ENCODE measurements at places on chromosomes 12 and 14. TPM values are rescaled to one million over a fixed set of nuclear protein-coding genes. Genes with fewer than 3 reads are reported as not detected.

- DNase-seq = no peak
These were observed 153.1 kb upstream of the FOXG1 start for GRCh38 chr14:28613532-28613931.

DNA sequence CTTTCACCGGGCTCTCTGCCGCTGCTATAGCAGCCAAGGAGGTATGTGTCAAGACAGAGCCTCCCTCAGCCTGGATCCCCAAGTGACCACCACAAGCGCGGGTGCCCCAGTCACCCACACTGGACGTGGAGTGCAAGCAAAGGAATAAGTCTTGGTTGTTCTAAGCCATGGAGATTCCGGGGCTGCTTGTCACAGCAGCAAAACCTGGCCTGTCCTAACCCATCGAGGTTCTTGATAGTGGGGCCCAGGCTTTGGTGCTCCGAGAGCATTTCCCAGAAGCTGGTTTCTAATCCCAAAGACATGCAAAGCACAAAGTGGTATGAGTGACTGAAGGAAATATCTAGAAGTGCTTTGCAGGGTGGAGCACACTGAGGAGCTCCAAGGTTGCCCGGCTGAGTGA lies 51.3 kb downstream of the SCARB1 start:
- no peak for DNase-seq

- no peak for DNase-seq
These were observed 84.8 kb upstream of the KITLG start for GRCh38 chr12:88665071-88665470.

DNA sequence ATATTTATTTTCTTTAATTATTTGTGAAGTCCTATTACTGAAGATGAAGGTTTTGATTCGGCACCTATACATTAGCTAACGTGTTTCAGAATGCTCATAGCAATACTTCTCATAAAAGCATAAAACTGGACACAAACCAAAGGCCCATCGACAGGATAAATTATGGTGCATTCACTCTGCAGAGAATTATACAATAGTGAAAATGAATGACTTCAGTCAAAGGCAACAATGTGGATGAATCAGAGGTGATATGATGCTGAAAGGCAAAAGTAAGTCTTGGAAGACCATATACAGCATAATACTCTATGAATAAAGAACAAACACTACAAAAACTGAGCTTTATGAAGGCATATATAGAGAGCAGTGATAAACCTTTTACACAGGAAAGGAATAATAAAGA lies 156.6 kb upstream of the EGLN3 start:
- no peak for DNase-seq

FBLN5 gene
- 125 TPM for total RNA-seq

FOXA1 gene
- not detected for total RNA-seq

TEAD4 gene
- 12.9 TPM for total RNA-seq
